ENCODE measurements at places on chromosomes 4 and X.

- DNase-seq, result no peak
These were observed 98.3 kb downstream of the NFKB1 start for GRCh38 chr4:102599455-102599854.

- DNase-seq, result no peak
These were observed 262.5 kb upstream of the HS3ST1 start for GRCh38 chr4:11691236-11691635.

GRCh38 chr4:78525559-78525958, 26.0 kb upstream of the ANXA3 start:
- DNase-seq, result no peak

- peak; percentile 31 for DNase-seq
These were observed at the start of gene NUDT10 for GRCh38 chrX:51332188-51332942. TSS of gene NUDT10 (plus strand) at chrX:51332822. CDS start at chrX:51332966, 144 bp downstream.

DNA sequence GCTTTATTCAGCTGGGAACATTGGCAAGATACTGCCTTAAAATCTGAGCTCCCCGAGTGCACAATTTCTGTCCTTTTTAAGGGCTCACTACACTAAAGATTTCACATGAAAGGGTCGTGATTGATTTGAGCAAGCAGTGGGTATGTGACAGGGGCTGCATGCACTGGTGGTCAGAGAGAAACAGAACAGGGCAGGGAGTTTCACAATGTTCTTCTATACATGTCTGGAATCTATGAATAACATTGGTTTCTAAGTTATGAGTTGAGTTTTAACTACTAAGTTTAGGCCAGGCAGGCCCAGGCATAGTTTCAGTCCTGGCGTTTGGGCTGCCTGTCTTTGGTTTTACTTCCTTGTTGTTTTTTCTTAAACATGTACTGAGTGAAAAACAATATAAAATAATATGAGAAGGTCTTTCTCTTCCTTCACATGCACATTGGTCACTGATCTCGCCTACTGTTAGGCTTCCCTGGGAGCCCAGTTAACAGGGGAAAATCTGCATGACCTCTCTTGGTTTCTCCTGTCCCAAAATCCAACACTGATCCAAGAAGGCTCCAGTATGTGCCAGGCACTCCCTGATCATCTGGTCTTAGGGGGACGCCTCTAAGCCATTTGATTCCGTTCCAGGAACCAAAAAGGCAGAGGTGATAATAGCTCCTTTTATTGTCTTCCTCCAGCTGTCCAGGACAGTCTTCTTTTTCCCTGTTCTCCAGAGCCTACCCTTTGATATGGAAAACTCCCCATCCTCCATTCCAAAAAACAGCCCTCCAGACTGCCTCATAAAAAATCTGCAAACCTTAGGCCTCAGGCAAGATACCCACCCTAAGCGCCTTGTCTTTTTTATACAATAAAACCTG, at the start of gene UGT2B17:
UGT2B17 (minus strand) TSS at position 51 of the 854 bp plus-strand sequence. CDS start 7,838 bp downstream, outside the sequence.
- no peak for DNase-seq

GRCh38 chr4:159075531-159075932, 27.3 kb upstream of the RAPGEF2 start:
- DNase-seq, result no peak
